ENCODE measurements at places on chromosomes 2 and 18.

DNA sequence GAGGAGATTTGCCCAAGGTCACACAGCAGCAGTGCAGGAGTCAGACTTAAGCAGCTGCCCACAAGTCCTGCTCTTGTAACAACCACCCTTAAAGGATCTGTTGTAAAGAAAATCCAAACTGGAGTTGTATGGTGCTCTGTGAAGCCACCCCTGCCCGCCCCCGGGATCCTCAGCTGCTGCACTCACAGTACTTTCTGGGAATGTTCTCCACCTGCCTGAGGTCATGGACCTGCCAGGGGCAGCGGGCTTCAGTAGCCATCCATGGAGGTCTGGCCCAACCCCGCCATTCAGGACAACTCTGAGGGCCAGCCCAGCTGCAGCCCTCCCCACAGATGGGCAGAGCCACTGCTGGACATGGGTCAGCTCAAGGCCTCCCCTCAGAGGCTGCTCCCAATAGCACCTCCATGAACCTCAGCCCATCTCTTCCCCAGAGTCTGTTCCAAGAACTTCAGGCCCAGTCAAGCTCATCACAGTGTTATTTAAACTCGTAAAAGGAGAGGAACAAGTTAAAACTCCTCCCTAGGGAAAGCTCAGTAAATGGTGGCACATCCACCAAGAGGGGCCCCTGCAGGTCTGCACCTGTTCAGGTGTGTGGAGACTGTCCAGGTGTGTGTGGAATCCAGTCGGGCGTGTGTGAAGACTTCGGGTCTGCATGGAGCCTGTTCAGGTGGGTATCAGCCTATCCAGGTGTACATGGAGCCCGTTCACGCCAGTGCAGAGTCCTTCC lies 39.4 kb upstream of the GPC1 start:
- peak; percentile 33 for DNase-seq

DNA sequence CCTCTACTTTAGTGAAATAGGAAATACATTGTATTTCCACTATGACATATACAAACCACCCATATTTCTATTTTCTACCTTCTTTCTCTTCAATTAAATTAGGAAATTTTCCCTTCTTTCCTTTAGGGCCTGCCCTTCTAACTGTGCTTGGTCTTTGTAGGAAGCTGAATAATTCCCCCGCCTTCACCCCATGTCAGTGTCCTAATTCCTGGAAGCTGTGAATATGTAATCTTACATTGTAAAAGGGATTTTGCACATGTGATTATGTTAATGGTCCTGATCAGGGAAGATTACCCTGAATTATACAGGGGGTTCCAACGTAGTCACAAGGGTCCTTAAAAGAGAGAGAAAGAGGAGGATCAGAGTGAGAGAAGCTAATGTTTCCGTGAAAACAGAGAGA lies 40.2 kb downstream of the GRB14 start:
- DNase-seq: no peak

- peak; percentile 40 for DNase-seq
Measured at GRCh38 chr18:79490626-79491041, 94.9 kb downstream of the NFATC1 start.

DNA sequence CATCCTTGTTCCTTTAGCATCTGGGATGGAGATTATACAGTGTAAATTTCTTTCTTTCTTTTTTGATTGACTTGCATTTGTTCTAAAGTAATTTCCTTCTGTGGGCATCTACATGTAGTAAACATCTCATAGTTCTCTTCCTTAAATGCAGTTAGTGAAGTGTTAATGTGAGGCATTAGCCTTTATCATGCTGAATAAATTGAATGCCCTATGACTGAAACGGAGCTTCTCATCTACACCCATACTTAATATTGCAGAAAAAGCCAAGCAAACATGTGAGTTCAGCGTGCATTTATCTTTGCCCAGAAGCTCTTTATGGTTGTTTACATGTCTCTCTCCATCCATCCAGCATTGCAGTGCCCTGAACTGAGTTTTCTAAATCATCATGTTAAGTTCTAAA lies 58.3 kb downstream of the LYPD1 start:
- no peak for DNase-seq

GRCh38 chr2:1082456-1083205 lies 132.0 kb downstream of the SNTG2 start:
- DNase-seq: no peak

All from upper lobe of right lung (tissue), 1 donor.